ENCODE measurements at places on chromosomes 6 and 20. TPM values are rescaled to one million over a fixed set of nuclear protein-coding genes. Genes with fewer than 3 reads are reported as not detected.

DNA sequence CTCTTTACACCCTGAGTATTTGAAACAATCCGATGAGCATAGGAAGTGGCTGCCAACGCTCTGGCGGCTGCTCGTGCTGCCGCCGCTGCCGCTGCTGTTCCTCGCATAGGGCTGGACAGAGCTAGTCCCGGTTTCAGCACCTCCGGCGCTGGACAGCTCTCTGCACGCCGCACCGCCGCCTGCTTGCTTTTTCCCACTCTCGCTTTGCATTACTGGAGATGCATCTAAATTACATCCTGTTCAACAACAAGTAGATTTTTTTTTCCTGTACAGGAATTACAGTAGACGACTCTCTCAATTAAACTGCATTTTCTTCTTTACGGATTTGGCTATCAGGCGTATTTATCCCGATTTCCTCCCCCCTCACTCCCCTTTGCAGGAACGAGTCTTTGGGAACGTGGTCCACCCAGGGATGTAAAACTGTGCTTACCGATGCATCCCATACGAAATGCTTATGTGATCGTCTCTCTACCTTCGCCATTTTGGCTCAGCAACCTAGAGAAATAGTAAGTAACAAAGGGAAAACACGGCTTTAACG is 563.8 kb downstream of the LMBRD1 start:
- no peak overlapping the region for H3K4me3 ChIP-seq
- no peaks in the 10 kb centered on the region for H3K4me1 ChIP-seq
- no peaks in the 10 kb centered on the region for H3K36me3 ChIP-seq
- peak; percentile 14 for DNase-seq
- no peak overlapping the region for H3K27ac ChIP-seq
- no peaks in the 10 kb centered on the region for H3K27me3 ChIP-seq

GRIK2 gene
- polyA plus RNA-seq, result not detected

HSPA12B gene
- polyA plus RNA-seq, result 0.22 TPM

DNA sequence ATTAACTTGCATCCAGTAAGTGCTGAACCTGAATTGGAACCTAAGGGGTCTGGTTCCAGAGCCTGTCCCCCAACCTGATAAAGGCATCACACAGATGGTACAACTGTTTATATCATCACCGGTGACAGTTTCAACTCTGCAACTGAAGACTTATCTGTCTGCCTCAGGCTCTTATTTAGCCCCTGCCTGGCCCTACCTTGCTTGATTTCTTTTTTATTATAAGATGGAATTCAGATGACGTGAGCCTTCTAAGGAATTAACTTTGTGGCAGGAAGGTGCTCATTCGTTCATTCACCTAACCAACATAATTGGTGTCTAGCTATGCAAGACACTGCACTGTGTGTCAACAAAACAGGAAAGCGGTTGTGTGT is 175.0 kb downstream of the BCAS1 start:
- no peaks in the 10 kb centered on the region for H3K27me3 ChIP-seq
- peaks cover 30% of the 10 kb centered on the region for H3K4me1 ChIP-seq
- no peaks in the 10 kb centered on the region for H3K36me3 ChIP-seq
- no peak overlapping the region for H3K27ac ChIP-seq
- no peak overlapping the region for H3K4me3 ChIP-seq

- H3K36me3 ChIP-seq, result no peaks in the 10 kb centered on the region
- no peak overlapping the region for H3K27ac ChIP-seq
- H3K27me3 ChIP-seq, result no peaks in the 10 kb centered on the region
- no peak for DNase-seq
Observed at GRCh38 chr20:50624351-50625016, 66.9 kb downstream of the RIPOR3 start.

ARMH2 gene
- polyA plus RNA-seq, result 0.55 TPM

SLC22A7 gene
- not detected for polyA plus RNA-seq

SYCP2L gene
- not detected for polyA plus RNA-seq

GRCh38 chr6:52304983-52305390 is 20.4 kb upstream of the MCM3 start:
- H3K36me3 ChIP-seq, result no peaks in the 10 kb centered on the region
- DNase-seq, result no peak
- no peaks in the 10 kb centered on the region for H3K27me3 ChIP-seq
- H3K27ac ChIP-seq, result peak overlapping the region; percentile 59

KCNG1 gene
- polyA plus RNA-seq, result not detected

DNA sequence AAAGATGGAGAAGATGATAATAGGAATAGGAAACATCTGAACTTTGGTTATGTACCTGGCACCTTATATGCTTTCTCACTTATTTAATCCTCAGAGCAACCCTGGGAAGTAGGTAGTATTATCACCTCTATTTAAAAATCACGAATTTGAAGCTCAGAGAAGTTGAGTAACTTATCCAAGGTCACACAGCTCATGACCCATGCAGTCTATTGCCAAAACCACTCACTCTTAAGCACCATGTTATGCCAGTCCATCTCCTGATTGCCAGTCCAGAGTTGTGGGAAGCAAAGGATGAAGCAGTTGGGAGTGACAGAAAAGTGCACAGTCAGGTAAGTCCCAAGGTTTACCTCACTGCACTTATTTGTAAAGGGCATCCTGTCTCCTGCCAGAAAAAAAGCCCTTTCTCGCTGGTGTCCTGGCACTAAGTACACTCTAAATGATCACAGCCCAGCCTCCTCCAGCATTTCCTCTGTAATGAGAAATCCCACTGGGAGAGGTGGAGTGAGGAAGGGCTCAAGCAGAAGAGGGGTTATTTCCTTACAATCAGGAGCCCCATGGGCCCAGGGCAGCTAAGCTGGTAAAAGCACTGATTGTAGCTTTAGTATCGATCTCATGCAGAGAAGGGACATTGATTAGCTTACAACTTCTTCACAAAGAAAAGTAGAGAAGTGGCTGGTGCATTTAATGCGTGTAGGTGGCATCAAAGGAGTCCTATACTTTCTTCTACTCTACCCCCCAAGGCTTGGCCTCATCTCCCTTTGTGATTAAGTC is 21.3 kb upstream of the SCGN start:
- H3K4me3 ChIP-seq, result no peak overlapping the region
- no peaks in the 10 kb centered on the region for H3K4me1 ChIP-seq
- no peaks in the 10 kb centered on the region for H3K27me3 ChIP-seq
- no peaks in the 10 kb centered on the region for H3K36me3 ChIP-seq
- no peak overlapping the region for H3K27ac ChIP-seq
- no peak for DNase-seq

- H3K4me3 ChIP-seq, result no peak overlapping the region
- no peaks in the 10 kb centered on the region for H3K27me3 ChIP-seq
- H3K4me1 ChIP-seq, result no peaks in the 10 kb centered on the region
- no peak overlapping the region for H3K27ac ChIP-seq
- no peak for DNase-seq
Observed at GRCh38 chr6:122651031-122651430, 40.8 kb downstream of the PKIB start.

ARG1 gene
- polyA plus RNA-seq, result 1.0 TPM
